ENCODE measurements at places on chromosomes 16 and 17.

- no peak for DNase-seq
Observed at GRCh38 chr17:40944531-40944930, 7.1 kb upstream of the KRT23 start.

- no peak for DNase-seq
Observed at GRCh38 chr16:3523281-3523680, 22.5 kb downstream of the CLUAP1 start.

DNA sequence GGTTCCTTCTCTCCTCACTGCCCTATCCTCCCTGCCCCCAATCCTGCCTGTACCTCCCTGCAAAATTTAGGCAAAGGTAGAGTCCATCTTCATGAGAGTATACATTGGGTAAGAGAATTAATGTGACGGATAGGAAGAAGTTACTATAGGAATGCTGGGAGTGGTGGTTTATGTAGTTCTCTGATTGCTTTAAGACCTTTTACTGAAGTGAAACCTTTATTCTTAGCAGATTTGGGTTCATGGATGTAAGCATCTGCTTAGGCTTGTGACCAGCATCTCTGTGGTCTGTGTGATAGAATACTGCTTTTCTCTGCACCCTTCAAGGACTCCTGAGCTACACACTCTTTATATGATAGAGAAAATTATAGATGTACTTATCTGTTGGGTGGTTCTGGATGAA, 127.3 kb downstream of the PRKCA start:
- no peak for DNase-seq

GRCh38 chr16:14419817-14420216, 210.2 kb downstream of the PARN start:
- DNase-seq = no peak

GRCh38 chr17:79745641-79746105, 14.9 kb downstream of the ENPP7 start:
- no peak for DNase-seq

- DNase-seq = no peak
Observed at GRCh38 chr16:11143372-11144035, 112.5 kb downstream of the SOCS1 start.

GRCh38 chr16:57060323-57061083, 31.9 kb upstream of the CPNE2 start:
- DNase-seq = peak; percentile 16

DNA sequence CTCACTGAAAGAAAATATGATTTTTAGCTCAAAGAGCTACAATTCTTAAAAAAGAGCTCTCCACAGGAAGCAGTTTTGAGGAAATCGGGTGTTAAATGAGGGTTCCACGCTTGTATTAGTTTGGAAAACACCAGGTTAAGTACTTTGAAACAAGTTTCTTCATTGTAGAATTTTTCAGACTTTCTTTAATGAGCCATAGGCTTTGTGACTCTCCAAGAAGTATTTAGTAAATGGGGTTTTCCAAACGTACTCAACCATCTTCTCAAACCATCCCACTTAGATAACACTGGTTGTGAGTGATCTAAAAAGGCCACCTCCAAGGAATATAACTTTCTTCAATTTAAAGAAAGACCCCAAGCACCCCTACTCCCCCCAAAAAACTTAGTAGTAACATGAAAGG, 2.7 kb downstream of the ULK2 start:
- no peak for DNase-seq

DNA sequence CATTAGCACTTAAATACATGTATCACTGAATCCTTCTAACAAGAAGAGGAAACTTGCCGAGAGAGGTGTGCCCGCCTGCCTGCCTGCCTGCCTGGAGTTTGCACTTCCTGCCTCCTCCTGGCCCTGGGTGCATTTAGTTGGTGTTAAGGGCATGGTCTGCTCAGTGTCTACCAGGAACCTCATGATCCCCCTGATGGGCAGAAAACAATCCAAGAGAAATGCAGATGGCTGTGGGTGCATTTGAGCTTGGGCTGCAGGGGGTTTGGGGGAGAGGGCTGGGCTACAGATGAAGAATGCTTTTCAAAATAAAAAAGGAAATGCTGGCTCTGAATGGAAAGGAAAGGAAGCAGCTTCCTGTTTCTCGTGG, 10.1 kb downstream of the KSR1 start:
- no peak for DNase-seq

DNA sequence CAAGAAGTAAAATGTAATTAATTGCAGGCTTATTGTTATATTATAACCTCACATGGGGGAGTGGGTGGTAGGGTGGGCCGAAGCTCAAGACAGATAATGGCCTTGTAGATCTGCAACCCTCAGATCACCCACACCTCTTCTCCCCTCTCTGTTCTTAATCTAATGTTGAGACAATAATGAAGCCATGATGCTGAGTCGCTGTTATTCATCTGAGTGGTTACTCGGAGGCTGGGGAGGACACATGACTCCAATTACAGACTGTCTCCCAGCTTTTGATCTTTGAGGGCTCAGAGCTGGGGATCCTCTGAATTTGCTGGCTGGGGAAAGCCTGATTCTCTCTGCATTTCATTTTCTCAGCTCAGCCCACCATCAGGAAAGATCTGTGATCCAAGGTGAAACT, 275.3 kb downstream of the SHISA9 start:
- no peak for DNase-seq

DNA sequence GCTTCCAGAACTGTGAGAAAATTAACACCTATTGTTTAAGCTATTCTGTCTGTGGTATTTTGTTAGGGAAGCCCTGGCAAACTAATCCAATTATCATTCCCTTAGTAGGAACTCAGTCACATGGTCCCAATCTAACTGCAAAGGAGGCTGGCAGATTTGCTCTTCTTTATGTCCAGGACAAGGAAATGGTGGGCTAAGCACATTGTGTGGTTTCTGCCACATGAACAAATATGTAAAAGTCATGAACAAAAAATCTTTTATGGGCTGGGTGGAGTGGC, 278.6 kb upstream of the RPL38 start:
- DNase-seq = no peak

DNA sequence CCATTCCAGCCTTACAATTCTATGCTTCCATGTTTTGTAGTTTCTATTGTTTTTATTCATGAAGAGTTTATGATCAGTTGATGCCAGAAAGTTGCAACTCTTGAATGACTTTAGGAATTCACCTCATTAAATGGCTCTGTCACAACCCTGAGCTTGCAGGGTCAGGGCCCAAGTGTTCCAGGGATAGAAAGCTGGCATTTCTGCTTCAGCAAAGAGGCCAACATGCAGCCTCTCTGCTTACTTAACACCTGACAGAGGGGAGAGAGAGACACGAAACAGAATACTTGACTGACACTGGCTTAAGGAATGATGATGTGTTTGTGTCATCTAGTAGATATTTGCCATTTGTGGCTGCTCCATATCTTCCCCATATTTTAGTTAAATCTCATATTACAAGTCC, 328.1 kb downstream of the CA10 start:
- no peak for DNase-seq

DNA sequence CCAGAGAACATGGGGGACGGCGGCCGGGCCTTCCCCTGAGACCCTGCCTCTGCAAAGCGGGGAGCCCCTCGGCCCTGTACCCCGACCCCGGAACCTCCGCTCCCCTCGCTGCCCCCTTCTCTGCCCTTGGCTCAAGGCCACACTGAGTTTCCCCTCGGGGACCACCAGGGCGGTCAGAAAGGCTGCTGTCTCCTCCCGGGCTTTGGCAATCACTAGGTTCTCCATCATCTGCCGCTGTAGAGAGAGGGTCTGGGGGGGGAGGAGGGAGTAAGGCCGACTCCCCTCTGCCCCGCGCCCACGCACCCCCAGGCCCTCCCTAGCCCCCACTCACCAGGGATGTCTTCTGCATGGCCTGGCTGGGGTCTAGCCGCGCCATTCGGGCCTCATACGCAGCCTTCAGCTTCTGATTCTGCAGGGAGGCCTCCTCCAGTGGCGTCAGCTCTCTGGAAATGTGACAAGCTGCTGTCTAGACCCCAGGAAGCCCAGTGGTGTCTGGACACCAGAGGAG, 8.4 kb downstream of the VPS9D1 start:
- no peak for DNase-seq

GRCh38 chr16:64617836-64618476, 503.9 kb downstream of the CDH11 start:
- no peak for DNase-seq

DNA sequence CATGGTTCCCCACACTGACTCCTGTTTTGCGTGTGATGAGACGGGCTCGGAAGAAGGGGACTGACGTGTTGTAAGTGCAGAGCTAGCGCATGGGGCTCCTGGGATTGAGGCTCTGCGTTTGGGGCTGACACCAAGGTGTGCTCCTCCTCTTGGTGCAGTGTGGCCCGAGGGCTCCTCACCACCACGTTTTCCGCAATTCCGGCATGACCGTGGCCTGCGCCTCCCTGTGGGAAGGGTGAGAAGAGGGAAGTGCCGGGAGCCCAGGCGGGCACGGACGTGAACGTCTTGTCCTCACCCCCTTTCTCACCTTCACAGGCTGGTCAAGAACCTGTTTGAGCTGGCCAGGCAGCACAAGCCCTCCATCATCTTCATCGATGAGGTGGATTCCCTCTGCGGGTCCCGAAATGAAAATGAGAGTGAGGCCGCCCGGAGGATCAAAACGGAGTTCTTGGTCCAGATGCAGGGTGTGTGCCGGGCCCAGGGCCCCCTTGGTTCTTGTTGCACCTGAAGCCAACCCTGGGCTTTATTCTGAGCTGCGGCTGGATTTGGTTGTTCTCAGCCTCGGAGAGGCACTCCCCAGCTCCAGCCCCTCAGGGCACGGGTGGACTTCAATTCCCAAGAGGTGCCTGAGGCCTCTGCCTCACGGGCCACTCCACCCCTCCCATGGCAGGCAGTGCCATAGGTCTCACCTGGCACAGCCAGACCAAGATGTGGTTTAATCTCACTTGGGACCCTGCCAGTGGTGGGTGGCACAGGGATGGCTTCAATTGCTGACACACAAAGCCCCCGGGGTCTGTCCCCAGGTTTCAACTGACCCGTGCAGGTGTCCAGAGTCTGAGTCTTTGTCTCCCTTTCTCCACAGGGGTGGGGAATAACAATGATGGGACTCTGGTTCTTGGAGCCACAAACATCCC, 8.9 kb downstream of the VPS4A start:
- DNase-seq = no peak

GRCh38 chr16:89502081-89502843, 5.9 kb upstream of the SPG7 start:
- DNase-seq = peak; percentile 27

DNA sequence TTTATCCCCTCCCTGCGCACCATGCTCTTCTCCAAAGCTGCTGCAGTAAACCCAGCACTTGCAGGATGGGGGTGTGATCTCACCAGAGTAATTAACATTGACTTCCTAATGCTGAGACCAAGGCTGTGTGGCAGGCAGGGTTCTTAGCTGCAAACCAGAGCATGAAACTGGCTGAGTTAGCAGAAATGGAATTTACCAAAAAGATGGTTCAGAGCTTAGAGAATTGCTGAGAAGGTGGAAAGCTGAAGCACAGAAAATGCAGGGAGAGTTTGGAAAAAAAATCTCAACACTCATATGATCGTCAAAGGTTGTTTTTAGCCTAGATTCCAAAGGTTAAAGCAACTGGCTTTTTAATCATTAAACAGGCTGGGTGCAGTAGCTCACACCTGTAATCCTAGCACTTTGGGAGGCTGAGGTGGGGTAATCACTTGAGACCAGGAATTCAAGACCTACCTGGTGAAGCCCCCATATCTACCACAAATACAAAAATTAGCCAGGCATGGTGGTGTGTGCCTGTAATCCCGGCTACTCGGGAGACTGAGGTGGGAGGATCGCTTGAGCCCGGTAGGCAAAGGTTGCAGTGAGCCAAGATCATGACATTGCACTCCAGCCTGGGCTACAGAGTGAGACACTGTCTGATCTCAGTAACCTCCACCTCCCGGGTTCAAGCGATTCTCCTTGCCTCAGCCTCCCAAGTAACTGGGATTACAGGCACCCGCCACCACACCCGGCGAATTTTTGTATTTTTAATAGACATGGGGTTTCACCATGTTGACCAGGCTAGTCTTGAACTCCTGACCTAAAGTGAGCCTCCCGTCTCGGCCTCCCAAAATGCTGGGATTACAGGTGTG, 6.0 kb upstream of the TXNDC11 start:
- DNase-seq = no peak

GRCh38 chr17:81028506-81028858, 6.5 kb upstream of the BAIAP2 start:
- no peak for DNase-seq

- DNase-seq = no peak
Observed at GRCh38 chr17:78461799-78462053, 83.3 kb downstream of the PGS1 start.

- DNase-seq = no peak
Observed at GRCh38 chr17:80279895-80280294, 19.2 kb downstream of the RNF213 start.

GRCh38 chr16:50752471-50753235, 10.8 kb downstream of the CYLD start:
- no peak for DNase-seq

DNA sequence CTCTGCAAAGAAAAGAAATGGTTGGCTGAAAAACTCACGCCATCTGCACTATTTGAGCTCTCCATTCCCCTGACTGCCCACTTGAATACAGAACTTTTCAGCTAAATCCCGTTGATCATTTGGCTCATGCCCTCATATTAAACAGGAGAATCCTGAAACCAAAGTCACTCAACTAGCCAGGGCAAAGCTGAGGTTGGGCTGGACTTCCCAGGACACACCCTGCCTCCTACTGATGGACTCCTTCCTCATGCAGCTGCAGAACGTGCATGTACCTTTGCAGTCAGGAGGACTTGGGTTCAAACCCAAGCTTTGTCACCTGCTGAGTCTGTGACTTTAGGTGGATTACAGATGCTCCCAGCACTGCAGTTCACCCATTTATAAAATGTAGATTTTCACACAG, 7.7 kb downstream of the ASIC2 start:
- DNase-seq = no peak

GRCh38 chr16:56373003-56373402, 52.3 kb downstream of the AMFR start:
- DNase-seq = no peak

- DNase-seq = no peak
Observed at GRCh38 chr17:72594248-72594647, 473.4 kb downstream of the SOX9 start.

GRCh38 chr16:50889746-50890145, 147.9 kb downstream of the CYLD start:
- DNase-seq = no peak

DNA sequence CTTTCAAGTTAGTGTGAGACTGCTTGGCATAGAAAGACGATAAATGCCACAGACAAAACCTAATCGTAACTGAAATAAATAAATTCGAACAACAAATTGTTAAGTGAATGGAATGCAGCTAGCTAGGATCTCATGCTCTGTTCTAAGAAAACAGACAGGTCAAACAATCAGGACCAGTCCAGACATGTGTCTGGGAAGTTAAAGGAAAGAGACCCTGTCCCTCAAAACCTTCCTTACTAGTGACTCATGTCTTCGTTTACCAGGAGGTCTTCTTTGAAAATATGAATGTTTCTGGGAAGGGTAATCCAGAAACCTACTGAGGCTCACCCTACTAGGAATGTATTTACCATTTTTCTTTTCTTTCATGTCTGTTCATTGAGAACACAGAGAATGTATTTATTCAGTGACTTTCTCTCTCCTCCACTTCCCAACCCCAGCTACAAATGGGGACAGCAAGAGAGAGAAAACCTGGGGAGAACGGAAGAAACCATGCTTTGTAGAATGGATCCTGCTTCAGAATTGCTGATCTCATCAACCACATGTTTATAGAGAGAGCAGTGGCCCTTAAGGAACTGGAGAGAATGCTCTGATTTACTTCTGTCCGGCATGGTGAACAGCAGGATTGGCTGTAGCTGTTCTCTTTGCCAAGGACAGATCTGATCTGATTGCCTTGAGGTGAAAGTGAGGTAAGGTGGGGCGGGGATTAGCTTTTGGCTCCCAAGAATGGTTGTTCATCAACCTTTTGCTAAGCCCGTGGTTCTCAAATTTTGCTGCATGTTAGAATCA, 39.4 kb upstream of the DHX8 start:
- no peak for DNase-seq

- peak; percentile 26 for DNase-seq
Observed at GRCh38 chr16:53123747-53124146, 69.0 kb downstream of the CHD9 start.
